ENCODE measurements at places on chromosomes 3 and 15.

- DNase-seq = no peak
Observed at GRCh38 chr3:129534428-129535027, 6.1 kb downstream of the RHO start.

GRCh38 chr15:77753281-77753873 lies 120.7 kb upstream of the LINGO1 start:
- DNase-seq = no peak

- no peak for DNase-seq
Observed at GRCh38 chr3:36678216-36679013, 85.9 kb downstream of the DCLK3 start.

DNA sequence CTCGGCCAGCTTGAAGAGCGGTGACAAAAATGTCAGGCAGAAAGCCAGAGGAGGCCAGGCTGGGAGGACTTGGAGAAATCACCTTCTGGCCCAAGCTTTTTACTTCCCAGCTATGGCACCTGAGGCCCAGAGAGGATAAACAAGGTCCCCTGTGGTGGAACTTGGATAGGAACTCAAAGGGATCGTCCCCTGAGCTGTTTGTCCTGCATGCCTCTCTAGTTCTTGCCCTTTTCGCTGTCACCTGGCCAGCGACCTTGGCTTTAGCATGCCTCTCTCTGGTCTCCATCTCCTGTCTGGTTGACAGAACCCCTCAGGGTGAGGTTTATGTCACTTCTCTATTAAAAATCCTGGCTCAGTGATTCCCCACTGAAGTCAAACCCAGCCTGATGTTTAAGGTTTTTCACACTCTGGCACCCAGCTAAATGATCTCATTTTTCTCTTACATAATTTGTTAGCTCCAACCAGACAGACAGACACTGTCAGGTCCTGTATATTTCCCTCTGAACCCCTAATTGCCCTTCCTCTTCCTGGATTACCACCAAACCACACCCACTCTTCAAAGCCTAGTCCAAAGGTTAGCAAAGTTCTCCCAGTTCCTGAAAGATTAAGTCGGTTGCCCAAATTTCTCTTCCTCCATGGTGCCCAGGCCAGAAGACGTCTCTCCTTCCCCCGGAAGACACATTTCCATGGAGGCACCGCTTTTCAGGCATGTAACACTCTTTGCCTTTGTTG lies 169.1 kb downstream of the FAM43A start:
- DNase-seq = no peak

- no peak for DNase-seq
Observed at GRCh38 chr3:81339040-81339845, 422.2 kb downstream of the GBE1 start.

- DNase-seq = no peak
Observed at GRCh38 chr3:77038930-77039605, 831 bp upstream of the ROBO2 start.

GRCh38 chr15:38129531-38130204 lies 123.0 kb upstream of the SPRED1 start:
- peak; percentile 13 for DNase-seq

GRCh38 chr3:138082085-138082991 lies 33.1 kb downstream of the DZIP1L start:
- DNase-seq = peak; percentile 33

DNA sequence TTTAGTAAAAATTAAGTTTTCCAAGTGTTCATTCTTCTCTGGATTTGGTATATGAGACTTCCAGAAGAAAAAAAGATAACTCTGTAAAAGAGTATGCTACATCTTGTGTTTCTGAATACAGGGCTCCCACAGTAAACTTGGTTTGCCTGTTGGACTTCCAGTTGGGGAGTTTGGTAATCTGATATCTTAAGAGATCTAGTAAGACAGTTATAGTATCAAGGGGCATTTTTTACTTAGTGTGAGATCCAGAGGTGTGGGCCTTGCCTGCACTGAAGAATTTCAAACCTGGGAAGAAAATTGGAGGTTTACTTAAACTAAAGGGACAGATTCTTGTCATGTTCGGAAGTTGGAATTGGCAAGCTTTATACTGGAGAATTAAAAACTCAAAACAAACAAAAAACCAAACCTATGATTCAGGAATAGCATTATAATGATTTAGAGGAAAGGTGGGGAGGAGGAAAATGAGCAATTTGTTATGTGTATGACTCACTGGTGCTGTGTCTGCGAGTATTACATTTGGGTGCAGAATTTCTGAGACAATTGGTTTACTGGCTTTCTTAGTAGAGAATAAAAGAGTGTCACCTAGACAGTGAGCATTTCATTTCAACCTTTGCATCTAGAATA lies 58.9 kb upstream of the ULK4 start:
- no peak for DNase-seq

- no peak for DNase-seq
Observed at GRCh38 chr15:70869346-70869745, 15.4 kb upstream of the LARP6 start.

- DNase-seq = no peak
Observed at GRCh38 chr3:59411186-59411585, 361.4 kb upstream of the CFAP20DC start.

DNA sequence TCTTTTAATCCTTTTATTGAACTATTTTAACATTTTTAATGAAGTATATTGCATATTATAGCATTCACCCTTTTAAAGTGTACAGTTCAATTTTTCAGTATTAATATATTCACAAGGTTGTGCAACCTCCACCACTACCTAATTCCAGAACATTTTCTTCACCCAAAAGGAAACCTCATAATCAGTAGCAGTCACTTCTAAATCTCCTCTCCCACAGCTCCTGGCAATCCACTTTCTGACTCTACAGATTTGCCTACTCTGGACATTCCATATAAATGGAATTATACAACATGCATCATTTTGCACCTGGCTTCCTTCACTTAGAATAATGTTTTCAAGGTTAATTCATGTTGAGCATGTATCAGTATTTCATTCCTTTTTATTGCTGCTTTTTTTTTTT lies 55.0 kb upstream of the HRH1 start:
- DNase-seq = no peak
